NCI-H1930 (cell line): ENCODE measurements at places on chromosomes 5 and 9.
A peak's percentile ranks its signal among the peaks of the same experiment; 100 is the strongest.

DNA sequence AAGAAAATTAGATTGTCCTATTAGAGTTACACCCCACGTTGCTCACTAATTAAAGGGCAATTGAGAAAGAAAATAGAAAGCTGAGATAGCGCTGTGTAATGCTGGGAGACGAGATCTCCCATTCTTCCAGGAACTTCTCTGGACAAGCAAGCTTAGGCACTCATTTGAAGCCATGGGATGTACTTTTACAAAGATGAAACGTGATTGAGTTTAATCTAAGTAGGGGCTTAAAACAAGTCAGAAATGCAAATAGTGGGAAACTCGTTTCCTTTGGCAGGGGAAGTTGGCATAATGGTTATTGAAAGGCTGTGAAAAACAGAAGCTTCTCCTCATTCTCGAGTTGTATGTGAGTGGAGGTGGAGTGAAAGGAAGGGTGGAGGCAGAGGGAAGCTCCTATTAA lies 3.7 kb downstream of the PRDM6 start:
- DNase-seq = no peak

DNA sequence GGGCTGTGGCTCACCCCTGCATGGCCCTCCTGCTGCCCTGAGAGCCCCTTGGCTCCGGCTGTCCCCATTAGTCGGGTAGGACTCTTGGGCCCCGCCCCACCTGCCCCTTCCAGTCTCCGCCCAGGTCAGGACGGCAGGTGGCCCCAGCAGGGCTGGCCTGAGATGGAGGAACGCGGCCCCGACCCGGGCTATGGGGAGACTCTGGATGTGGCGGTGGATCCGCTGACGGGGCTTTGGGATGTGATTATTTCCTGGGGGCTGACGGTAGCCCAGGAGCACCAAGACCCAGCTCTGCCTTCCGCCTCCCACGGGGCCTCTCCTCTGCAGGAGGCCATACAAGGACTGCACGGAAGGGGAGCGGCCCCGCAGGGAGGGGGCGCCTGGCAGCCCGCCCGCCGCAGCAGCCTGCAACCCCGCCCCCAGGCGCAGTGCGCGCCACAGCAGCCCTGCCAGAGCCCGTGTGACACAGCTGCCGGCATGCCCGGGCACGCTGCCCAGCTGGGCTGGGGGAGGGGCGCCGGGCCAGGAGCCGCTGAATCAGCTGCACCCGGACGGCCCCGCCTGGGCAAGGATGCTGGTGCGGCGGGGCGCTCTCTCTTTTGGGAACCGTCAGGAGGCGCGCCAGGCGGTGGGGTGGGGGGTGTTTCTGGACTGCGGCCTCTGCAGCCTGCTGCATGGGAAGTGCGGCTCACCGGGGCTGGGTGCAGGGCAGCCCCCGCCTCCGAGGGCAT lies 9.2 kb downstream of the TMEM250 start:
- peak; percentile 87 for DNase-seq

DNA sequence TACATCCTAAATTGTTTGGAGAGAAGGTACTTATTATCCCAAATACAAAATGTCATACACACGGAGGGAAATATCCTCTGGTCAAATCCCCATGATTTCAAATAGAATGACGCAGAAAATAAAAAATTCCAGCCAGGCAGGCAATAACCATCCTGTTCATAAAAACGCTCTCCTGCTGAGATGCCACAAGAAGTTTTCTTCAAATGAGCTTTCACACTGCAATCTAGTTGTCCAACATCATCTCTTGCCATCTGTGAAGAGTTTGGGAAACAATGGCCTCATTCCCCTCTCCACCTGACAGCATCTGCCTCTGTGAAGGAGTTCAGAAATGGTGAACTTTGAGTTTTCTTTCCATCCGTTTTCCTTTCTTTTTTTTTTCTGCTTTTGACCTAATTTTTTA lies 83.3 kb upstream of the SLC30A5 start:
- DNase-seq = no peak

DNA sequence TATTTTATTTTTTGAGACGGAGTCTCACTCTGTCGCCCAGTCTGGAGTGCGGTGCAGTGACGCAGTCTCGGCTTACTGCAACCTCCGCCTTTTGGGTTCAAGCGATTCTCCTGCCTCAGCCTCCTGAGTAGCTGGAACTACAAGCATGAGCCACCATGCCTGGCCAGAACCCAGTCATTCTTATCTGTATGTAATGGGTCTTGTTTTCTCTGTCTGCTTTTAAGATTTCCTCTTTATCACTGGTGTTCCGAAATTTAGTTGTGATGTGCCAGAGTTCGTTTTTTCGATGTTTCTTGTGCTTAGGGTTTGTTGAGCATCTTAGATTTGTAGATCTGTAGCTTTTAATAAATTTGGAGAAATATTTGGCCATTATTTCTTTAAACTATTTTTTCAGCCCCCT lies 19.2 kb downstream of the SLC25A25 start:
- no peak for DNase-seq

DNA sequence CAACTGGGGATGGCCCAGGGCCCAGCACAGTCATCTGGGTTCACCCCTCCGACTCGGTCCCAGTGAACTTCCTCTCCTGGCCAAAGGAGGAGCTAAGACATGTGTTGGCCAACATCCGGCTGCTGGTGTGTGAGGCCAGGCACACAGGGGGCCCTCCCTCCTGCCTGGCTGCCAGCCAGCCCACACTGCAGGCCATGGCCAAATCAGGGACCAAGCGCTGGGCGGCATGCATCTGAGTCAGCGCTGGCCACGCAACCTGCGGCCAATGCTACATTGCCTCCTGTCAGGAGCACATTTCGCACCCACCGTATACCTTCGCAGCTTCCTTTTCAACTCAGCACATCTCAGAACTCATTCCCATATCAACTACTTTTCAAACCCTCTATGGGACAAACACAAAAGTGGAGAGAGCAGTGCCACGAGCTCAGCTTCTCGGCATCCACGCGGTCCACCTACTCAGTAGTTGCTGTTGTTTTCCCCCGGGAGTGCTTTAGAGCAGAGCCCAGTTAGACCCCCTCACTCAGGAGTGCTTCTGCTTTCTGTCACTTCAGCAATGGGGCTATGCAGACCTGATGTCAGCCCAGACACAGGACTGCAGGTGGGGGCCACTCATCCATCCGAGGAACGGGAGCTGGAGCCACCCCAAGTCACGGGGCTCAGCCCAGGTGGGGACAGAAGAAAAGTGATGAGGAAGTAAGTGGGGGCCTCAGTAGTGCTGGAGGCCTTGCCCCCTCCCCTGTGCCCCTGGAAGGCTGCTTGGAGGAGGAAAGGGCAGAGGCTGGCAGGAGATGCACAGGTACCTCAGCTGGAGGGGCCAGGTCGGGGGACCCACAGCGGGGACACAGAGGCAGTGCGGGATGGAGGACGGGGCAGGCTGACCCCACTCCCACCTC lies 13.9 kb downstream of the NINJ1 start:
- DNase-seq = no peak

DNA sequence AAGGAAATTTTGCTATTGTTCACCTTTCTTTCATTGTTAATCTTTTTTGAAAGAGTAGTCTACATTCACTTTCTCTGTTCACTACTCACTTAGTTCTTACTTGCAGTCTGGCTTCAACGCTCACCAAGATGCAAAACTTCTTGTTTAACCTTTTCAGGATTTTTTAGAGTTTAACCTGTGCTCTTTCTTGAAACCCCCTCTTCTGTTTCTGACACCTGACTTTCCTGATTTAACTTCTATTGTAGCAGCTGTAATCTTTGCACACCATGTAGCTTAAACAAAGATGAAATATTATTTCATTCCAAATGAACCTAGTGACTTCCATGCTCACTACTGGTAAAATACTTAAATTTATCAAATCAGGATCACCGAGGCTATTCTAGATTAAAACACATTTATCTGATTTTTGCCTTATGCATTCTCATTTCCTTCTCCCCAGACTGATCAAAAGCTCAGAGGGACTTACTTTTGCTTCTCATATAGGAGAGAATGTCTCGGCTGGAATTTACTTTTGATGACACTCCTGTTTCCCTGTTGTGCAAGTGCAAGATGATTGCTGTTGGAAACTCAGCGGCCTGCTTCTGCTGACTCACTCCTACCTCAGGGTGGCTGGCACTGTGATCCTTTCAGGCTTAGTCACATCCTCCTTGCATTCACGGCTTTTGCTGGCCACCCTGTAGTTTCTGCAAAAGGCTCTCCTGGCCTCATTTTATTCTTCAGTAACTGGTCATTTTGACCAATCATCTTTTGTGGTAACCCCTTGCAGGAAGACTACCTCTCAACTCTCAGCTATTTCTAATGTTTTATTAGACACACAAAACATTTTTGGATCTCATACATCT lies 109.3 kb upstream of the IFNE start:
- no peak for DNase-seq

- DNase-seq = no peak
Observed at GRCh38 chr9:127910613-127911205, 6.1 kb downstream of the ST6GALNAC4 start.

GRCh38 chr9:98085944-98086343 lies 29.4 kb downstream of the NANS start:
- DNase-seq = no peak

GRCh38 chr5:170971-171800 lies 20.1 kb upstream of the LRRC14B start:
- DNase-seq = no peak

DNA sequence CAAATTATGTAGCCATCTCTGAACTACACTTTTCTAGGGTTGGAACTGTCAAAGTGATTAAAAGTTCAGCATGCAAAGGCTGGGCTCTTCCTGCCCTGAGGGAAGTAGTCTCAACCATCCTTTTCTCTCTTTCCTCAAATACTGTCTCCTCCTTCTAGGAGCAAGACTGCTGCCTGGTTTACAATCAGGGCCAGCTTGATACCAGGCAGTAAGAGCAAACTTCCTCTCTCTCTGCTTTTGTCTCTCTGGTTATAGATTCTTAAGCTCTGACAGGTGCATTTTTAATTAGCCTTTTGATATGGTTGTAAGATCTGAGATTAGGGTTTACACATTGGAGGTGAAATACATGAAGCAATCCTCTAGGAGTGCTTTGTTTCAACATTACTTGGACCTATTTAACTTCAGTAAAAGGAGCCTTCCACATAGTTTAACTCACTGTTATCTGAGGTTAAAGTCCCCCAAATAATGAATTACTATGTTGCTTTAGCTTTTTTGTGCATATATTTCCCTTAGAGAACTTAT lies 436.1 kb downstream of the SPATA31D1 start:
- no peak for DNase-seq

- no peak for DNase-seq
Observed at GRCh38 chr9:97504381-97505216, 3.1 kb downstream of the TMOD1 start.

DNA sequence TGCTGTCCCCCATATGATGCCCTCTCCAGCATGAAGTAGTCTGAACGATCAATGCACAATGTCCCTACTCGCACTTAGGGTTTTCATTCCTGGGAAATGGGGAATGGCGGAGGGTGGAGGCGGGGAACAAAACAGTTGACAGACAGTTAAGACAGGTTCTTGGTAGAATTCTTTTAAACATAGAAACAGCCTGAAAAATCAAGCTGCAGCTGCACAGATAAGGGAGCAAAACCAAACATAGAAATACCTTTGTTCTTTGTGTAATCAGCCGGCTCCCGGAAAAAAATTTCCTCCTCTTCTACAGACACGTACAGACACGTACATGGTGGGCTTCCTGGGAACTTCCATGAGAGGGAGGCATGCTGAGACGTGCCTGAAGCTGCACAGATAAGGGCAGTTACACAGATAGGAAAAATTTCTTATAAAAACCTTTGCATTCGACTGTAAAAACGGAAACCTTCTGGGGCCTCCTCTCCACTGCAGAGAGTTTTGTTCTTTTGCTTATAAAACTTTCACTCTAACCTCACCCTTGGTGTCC lies 662.4 kb upstream of the PTPRD start:
- DNase-seq = no peak

DNA sequence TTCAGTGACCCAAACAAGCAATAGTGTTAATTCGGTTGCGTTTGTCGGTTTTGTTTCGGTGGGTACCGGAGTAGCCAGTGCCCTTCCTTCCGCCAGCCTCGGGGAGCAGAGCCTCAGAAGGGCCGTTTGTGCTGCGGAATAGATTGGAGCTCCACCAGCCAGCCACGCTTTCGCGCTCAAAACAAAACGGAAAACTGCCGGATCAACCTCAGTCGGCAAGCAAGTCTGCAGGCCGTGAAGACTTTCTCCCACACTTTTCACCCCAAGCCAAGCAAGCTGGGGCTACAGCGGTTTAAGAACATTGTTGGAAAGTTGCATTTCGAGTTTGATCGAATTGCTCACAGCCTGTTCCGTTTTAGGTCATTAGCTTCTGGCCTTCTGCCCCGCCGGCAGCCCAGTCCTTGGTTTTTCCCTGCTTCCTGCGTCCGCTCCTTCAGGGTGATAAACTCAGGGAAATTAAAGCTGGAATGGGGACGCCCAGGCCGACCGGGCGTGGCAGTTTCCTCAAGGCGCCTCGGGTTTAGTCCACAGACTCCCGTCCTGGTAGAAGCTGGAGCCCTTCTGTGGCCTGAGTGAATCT lies 803 bp upstream of the CCNO start:
- no peak for DNase-seq
